ENCODE measurements at places on chromosomes 5 and 9. TPM values are rescaled to one million over a fixed set of nuclear protein-coding genes. Genes with fewer than 3 reads are reported as not detected.

DNA sequence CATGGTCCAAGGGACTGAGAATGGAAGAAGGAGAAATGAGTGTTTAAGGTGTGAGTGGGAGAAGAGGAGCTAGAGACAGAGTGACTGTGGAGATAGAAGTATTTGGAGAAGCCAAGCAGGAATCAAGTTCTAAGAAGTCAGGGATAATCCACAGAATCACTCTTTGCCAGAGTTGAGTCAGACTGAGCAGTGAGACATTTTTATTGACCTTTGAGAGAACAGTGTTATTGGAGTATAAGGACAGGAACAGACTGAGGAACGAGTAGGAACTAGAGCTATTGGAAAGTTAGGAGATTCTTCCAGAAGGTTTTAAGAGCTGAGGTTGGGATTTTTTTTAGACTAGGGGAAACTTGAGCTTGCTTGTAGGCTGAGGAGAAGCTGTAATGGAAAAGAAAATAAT is 37.2 kb downstream of the RCL1 start:
- no peak for DNase-seq

TMEM171 gene
- total RNA-seq, result not detected

DNA sequence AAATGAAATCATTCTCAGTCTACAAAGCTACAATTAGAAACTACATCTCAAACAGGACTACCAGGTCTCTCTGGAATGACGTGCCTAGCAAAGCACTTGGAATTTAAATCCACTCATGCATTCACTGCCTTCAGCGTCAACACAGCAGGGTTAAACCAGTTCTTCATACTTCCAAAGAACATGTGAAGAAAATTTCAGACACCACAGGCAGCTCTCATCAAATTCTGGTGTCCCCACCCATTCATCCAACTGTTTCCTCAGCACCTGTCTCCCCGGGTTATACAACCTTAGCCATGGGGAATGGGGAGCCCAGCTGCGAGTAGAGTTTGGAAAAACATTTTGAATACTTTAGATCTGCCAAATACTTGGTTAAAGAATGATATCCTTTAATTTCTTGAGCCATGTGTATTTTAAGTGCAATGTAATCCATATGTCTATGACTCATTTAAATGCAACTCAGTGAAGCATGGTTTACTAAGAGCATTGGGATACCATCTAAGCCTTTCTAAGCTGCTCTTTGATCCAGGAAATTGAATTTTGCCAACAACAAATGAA is 17.5 kb downstream of the ADAM19 start:
- no peak for DNase-seq

- DNase-seq, result peak; percentile 70
Measured at GRCh38 chr9:129968690-129969485, 74.1 kb downstream of the FNBP1 start.

ENC1 gene
- 11.8 TPM for total RNA-seq

Data from sigmoid colon (tissue), 7 donors.